ENCODE measurements at places on chromosomes 4 and X.

DNA sequence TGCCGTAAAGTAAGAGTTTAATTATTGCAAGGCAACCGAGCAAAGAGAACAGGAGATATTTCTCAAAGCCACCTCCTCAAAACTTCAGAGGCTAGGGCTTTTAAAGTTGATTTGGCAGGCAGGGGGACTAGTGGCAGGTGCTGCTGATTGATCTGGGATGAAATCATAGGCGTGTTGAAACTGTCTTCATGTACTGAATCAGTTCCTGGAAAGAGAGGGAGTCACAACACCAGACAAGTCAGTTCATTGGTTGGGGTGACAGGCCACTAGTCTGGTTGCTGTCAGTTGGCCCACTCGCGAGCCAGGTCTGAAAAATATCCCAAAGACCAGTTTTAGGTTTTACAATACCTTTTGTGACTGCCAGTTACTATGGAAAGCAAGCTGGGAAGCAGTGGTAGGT is 10.8 kb upstream of the VCX3A start:
- DNase-seq: no peak

- DNase-seq: no peak
Observed at GRCh38 chr4:70713453-70714078, 8.2 kb upstream of the RUFY3 start.

GRCh38 chrX:91137883-91138282 is 296.8 kb upstream of the PABPC5 start:
- no peak for DNase-seq

DNA sequence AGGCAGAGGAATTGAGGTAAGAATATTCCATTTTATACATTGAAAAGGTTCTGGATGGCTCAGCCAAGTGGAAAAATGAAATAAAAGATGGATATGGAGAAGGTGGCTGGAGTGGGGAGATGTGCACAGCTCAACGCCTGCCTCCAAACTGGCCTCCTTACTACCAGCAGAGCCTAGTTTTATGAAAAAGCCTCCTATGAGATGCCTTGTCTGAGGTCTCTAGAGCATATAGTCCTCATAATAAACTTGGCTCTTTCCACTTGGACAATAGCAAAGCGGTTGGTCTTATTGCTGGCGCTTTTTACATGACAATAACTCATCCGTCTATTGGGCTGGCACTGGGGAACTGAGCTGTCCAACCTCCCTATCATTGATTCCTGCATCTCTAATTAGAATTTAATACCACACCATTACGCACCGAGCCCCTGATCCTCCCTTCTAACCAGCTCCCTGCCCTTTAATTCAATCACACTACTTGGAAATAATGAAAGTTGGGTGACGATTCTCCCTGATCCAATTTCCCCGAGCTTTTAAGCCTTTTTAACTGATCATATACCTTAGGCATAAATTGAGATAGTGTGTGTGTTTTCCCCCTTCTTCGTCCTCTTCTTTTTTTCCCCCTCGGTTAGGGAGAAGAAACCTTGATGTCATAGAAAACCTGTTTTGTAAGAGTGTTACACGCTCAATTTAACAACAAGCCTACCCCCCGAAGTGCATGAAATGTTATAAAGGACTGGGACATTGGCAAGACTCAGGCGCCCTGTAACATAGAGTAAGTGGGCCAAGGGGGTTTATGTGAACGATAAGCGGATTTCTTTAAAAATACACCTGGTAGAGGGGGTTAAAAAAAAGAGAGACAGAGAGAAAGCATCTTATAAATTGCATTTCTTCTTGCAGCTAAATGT is at the start of gene PHOX2B:
Gene PHOX2B, minus strand, starts transcription at position 155 of the 905 bp plus-strand sequence. Its CDS starts 115 bp downstream, at position 40.
- DNase-seq: no peak

DNA sequence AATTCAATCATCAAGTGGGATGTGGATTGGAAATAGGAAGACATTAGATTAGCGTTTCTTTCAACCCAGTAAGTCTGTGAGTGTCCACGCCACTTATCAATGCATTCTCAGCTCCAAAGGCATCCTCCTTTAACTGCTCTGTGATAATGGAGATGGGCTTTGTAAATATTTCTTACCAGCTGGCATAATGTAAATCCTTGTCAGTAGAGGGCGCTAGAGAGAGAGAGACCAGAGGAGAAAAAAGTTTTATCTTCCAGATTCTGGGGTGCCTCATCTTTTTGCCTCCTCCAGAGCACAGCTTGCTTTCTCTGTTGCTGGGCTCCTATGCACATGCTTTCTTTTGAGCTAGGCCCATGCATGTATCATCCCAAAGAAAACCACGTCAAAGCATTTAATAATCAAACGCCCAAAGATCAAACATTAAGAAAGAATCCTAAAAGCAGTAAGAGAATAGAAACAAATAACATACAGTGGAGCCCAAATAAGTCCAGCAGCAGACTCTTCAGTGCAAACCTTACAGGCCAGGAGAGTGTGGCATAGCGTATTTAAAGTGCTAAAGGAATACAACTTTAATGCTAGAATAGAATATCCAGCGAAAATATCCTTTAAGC is 9.6 kb upstream of the MTMR1 start:
- peak; percentile 35 for DNase-seq

DNA sequence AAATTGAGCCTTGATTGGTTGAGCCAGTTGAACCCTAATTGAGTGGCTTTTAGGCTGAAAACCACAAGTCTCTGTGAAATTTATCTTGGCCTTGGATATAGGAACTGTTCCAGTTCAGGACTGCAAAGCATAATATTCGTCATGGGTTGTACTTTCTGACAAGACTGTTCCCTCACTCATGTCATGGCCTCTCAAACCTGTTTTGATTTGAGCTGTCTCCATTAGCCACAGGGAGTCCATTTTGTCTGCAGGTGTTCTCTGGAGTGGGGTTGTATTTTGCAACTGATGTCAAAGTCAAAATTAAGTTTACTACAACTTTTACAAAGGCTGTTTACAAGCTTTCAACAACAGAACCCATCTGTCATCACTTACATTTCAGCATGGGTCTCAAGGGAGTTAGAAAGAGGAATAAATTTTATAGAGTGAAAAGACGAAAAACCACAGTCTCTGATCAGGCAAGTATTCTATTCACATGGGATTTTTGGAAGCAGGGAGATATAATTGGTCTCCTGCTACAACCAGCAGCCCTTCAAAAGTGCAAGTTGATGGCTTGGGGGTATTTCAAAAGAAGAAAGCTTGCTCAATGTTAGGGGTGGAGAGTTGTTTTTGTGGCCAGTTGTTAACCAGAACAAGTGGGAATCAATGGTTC is 1716.3 kb downstream of the C4orf33 start:
- no peak for DNase-seq

GRCh38 chr4:121594796-121595526 is 101.8 kb downstream of the ANXA5 start:
- no peak for DNase-seq

Measured in MM.1S (cell line).